ENCODE measurements at places on chromosomes 7 and 10.

DNA sequence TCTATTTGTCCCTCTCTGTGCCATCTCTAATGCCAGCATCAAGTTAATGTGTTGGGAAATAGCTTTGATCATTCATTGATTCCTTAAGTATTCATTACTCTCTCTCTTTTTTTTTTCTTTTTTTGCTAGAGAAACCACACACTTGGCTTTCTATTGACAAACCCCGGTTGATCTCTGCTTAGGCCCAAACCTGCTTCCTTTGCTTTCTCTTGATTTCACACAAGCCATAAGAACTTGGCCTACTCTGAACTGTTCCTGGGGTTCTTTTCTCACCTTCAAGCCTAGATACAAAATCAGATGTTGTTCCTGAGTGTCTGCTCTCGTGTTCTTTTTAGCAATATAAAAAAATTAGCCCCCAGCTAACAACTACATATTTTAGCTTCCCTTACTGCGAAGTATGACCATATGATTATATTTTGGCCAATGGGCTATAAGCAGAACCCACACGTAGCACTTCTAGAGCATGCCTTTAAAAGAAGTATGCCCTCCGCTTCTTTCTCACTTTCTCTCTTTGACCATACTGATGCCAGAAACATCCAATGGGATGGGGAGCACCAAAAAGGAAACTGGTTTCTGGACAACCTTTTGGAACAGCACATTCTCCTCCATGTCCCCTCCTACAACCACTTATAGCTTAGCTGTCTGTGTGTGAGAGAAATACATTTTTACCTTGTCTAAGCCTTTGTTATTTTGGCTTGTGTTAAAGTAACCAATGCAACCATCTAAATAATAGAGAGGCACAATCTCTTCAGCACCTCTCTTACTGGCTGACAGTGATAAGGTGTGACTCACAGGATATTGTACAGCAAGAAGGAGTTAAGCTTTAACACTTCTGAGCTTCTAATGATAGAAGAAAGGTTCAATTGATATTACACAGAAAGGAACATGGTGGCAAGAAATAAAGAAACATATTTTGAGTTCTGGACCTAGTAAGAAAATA, 96.6 kb upstream of the LRRN3 start:
- no peak for DNase-seq

- no peak for DNase-seq
Observed at GRCh38 chr7:115116773-115117715, 195.2 kb downstream of the MDFIC start.

- no peak for DNase-seq
Observed at GRCh38 chr10:123858077-123858681, 33.4 kb downstream of the CPXM2 start.

DNA sequence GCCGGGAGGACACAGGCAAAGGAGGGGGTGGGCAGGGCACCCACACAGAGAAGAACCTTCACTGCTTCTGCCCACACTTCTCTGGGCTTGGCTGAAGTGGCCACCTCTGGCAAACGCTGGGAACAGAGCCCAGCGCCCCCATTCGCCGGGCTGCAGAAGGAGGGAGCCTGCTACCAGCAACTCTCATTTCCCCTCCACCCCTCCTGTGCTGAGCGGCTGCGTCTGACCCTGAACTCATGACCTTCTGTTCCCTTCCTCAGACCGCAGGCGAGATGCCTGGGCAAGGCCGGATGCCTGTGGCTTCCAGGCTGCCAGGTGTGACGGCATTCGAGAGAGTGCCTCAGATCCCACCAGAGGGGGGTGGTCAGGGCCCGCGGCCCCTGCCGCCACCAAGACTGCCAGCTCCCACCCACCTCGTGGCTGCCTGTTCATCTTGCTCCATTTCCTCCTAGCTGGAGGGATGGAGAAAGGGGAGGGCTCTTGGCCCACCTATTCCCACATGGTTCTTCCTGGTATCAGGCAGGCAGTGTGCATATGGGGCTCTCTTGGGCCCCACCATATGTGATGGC, 19.8 kb downstream of the DNAJB12 start:
- DNase-seq: peak; percentile 100

DNA sequence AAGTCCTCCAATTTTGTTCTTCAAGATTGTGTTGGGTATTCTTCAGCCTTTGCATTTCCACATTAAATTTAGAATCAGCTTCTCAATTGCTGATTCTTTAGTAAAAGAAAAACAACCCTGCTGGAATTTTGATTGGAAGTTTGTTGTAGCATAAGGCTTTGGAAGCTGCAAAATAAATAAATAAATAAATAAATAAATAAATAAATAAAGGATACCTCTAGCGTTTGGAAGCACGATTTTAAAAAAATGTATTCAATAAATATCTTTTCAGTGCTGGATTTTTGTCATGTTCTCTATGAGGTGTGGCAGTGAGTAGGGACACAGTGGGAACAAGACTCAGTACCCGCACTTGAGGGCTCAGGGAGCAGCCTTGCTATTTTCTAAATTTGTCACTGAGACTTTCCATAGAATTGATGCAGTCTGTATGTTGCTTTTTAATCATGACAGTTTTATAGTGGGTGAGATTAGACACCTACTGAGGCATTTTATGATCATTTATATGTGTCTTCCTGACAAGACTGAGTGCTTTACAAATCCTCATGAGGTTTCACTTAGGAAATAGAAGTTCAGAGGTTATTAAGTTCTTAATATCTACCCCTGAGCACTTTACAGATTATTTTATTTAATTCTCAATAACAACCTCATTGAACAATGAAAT, 22.3 kb upstream of the COMMD3 start:
- DNase-seq: no peak

GRCh38 chr7:66905689-66906088, 15.3 kb upstream of the TMEM248 start:
- DNase-seq: no peak

GRCh38 chr7:155824227-155824886, 12.1 kb upstream of the SHH start:
- peak; percentile 95 for DNase-seq

DNA sequence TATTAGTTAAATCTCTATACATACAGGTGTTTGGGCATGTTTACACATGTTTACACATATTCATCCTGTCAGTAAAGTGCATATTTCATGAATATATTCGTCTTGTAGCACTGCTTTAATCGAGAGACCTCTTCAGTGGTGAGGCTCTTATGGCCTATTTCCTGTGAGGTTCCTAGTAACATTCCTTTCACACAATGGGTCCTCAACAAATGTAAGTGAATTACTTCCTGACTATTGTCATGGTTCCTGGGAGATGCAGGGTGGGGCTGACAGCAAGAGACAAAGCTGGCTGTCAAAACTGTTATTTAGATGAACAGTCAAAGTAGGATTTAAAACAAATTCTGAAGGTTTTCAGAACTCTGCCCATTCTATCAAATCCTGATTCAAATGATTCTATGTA, 12.4 kb upstream of the SEMA3A start:
- no peak for DNase-seq

DNA sequence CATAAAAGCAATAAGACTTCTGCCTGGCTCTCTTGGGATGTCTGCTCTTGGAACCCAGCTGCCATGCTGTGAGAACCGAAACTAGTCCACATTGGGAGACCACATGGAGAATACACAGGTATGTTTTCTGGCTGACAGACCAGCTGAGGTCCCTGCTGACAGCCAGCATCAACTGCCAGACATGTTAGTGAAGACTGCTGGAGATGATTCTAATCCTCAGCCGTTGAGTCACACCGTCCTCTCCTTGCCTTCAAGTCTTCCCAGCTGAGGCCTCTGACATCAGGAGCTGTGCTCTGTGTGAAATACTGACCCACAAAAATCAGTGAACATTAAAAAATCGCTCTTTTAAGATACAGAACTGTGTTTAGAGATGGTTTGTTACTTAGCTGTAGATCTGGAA, 36.9 kb upstream of the AGR2 start:
- DNase-seq: no peak

DNA sequence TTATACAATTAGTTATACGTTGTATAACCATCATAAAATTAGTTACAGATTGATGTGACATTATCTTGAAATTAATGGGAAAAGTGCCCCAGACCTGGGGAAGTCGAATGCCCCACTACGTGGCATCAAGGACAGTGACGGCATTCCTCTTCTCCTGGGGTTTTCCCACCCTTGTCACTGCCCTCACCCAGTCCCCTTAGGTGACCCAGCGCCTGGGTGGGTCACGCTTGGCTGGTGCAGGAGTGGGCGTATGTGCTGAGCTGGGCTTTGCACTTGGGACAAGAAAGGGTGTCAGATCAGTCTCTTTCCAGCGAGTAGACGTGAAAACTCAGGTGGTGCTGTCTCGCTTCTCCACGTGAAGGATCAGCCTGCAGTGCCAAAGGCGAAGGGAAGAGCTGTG, 7.6 kb downstream of the FOXK1 start:
- no peak for DNase-seq

DNA sequence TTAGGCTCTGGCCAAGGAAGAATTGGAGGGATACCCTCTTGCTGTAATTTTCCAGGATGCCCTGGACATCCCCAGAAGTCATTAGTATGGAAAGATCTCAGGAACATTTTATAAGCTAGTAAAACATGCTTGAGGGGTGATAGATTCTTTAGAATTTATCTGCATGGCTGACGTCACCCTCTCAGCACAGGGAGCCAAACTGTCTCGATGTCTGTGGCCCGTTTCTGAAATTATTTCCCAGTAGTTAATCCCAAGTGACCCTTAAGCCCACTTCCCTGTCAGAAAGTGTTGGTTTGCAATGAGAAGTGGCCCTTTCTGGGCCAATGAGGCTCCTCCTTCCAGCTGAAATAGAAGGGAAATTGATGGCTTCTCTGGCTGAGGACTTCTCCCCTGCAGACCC, 184.5 kb upstream of the BMPER start:
- no peak for DNase-seq

DNA sequence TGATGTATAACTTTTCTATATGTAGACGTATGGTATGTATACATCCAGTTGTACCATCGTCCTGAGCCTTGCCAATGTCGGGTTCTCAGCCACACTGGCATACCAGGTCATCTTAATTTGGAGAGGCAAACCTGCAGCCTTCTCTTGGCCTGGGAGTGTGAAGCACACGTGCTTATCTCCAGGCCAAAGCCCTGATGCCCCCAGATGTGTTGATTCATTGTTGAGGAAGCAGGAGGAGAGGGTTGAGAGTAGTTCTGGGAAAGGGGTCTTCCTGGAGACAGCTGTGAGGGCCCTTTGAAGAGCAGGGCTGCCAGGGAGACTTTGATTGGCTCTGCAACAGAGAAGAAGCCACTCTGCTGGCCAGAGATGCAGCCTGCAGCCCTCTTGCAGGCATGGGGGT, 155.6 kb downstream of the ARHGAP21 start:
- no peak for DNase-seq

GRCh38 chr7:20287317-20287716, 43.4 kb upstream of the ITGB8 start:
- no peak for DNase-seq

- peak; percentile 63 for DNase-seq
Observed at GRCh38 chr7:43135129-43135528, 22.7 kb downstream of the HECW1 start.

DNA sequence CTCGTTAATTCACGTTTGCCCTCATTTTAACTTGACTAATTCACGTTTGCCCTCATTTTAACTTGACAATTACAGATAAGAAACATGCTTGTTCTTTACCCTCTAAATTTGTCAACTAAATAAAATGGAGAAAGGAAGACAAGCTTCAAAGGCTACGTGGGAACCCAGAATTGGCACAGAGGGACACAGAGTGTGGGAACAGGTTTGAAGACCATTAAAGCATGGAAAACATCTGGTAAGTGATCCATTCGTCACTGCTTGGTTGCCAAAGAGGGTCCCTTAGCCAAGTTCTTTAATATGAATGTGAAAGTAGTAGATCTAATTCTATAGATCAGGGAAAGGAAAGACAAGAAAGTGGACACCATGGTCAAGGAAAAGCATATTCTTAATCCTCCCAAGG, 57.2 kb downstream of the ITIH5 start:
- no peak for DNase-seq

DNA sequence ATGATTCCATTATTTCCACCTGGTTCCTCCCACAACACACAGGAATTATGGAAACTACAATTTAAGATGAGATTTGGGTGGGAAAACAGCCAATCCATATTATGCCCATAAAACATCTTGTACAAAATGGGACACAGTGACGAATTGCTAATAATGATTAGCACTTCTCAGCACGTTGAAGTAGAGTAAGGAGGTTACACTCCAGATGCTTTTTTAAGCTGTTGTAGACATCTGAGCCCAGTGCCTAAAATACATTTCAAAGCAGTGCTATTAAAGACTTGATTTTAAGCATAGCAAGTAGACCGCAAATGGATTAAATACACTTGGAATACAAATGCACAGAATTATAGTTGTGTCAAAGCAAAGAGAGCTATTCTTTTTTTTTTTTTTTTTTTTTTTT, 105.9 kb downstream of the AASS start:
- no peak for DNase-seq

DNA sequence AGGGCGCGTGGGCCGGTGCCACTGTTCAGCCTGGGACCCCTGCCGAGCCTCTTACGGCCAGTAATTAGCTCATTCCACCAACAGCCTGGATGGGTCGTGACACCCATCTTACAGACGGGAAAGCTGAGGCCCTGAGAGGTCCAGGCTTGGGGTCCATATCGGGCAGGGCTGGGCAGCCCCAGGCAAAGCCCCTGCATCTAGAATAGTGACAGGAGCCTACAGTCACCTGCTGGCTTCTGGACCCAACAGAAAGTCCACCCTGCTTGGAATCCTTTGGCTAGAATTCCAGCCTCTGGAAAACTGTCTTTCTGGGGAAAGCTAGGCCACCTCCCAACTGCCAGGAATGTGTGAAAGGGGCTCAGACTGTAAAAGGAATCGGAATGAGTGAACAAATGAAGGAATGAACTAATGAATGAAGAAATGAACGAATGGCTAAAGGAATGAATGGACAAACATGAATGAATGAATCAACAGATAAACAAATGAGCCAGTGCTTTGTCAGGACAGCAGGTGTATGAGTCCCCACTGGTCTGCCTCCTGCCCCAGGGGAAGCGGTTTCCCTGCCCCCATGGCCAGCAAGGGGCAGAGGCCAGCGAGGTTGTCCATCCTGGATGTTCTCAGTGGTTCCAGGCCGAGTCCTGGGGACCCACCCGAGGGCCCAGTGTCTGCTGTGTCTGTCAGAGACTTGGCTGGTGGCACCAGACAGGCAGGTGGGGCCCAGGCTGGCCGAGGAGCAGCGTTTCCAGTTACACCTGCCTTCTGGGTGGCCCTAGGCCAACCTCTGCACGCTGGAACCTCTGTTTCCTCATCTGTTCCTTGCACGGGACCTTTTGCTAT, 24.1 kb upstream of the PDGFA start:
- no peak for DNase-seq

DNA sequence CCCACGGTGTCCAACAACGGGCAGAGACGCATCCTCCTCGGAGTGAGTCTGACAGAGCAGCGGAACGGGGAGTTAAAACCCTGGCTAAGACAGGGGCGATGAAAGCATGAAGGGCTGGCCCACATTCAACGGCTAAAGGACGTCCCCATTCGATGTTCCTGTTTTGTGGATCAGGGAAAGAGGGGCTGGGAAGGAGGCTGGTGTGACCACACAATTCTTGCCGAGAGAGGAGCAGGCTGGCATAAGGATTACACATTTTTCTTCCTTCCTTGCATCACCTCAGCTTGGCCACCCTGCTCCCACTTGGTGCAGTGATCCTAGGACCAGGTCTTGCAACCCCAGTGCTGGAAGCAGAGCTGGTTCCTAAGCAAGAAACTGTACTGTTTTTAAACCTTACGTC, 67.7 kb downstream of the GNA12 start:
- no peak for DNase-seq

All from MCF 10A (cell line).